ENCODE measurements at places on chromosomes 12 and 14.

DNA sequence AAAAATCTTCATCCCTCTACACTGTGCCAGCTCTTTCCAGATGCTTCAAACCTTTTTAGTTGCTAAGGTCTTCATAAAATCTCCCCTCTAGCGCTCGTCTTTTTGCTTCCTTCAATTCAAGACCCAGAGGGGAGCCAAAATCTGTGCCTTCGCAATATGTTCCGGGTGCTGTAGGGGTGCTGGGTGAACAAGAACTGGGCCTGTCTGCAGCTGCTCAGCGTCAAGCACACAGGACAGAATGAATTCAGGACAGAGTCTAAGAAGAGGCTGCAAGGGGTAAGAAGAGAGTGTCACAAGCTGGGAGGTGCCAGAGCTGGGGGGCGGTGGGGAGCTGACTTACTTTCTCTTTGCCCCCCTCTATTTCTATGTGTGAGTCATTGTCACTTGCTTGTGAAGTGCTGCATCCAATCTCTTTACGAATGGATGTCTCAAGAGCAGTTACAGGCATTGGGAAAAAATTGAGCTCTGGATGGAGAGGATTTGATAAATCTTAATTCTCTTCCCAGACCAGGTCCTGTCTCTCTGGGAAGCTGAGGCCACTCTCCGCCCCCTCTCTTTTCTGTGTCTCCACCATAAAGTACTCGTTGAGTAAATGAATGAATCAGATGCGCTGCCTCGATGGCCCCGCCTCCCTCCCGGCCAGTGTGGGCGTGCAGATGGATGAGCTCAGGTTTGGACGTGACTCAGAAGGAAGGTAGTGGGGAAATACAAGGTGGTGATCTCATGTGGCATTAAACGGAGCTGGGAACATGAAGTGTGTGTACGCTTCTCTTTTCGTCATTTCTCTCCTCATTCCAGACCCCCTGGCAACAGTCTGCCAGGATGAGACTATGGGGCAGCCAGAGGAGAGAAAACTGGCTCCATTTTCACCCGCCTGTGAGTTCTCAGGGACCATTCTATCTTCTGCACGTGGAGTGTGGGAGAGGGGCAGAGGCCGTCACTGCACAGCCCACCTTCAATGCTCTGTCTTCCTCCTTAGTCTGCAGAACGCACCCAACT is 91.3 kb downstream of the TSPAN9 start:
- DNase-seq = peak; percentile 14

DNA sequence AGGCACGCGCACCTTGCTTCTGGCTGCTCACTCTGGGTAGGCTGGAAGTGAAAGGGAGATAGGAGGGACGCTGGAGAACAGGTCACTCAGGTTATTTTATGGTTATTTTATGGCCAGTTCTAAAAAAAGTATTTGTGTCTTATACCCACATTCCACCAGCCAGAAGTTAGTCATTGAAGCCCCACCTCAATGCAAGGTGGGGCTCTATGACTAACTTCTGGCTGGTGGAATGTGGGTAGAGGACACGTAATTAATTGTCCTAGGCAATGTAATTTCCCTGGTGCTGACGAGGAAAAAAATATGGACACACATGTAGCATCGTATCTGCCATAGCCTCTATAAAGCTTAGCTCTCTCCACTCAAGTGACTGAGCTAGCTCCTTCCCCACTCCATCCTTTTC is 104.9 kb downstream of the PDZRN4 start:
- DNase-seq = no peak

- no peak for DNase-seq
Observed at GRCh38 chr12:61757831-61758505, 502.2 kb upstream of the USP15 start.

- DNase-seq = no peak
Observed at GRCh38 chr12:53160673-53161072, 19.8 kb upstream of the ZNF740 start.

DNA sequence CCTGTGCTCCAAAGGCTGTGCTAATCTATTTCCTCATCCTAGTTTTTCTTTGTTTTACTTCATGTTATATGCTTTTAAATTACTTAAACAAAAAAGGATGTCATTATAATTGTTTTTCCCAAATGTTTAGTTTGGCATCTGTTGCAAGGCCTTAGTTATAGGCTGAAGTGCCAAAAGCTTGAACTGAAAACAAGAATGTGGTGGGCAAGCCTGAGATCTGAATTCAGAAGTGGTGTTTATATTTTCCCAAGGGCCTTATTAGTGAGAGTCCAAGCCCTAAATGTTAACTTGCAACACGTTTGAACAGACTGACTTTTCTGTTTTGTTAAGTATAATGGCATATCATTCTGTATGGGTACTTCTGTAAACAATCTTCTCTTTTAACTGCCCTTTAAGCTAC is 326.8 kb downstream of the CCDC91 start:
- no peak for DNase-seq

- no peak for DNase-seq
Observed at GRCh38 chr14:41609704-41610183, 3.1 kb downstream of the LRFN5 start.

GRCh38 chr12:6437586-6437985 is 7.2 kb upstream of the CD27 start:
- DNase-seq = no peak

- DNase-seq = no peak
Observed at GRCh38 chr14:61661471-61662400, 33.6 kb upstream of the HIF1A start.

DNA sequence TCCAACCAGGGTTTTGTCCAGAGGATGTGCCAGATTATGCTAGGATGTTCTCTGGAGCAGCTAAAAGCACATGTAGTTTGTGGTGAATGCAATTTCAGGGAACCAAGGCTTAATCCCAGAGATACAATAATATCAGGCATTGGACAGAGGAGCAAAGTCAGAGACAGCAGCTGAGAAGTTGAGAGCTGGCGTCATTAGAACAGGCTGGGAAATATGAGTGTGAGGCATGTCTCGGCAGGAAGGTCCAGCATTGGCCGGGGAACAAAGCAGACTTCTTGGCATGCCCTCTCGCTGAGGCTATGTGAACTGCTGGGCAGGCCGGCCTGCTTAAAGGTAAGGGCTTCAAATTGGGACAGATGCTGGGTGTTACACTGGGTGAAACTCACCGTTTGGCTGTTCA is 125.4 kb downstream of the CAND1 start:
- no peak for DNase-seq

DNA sequence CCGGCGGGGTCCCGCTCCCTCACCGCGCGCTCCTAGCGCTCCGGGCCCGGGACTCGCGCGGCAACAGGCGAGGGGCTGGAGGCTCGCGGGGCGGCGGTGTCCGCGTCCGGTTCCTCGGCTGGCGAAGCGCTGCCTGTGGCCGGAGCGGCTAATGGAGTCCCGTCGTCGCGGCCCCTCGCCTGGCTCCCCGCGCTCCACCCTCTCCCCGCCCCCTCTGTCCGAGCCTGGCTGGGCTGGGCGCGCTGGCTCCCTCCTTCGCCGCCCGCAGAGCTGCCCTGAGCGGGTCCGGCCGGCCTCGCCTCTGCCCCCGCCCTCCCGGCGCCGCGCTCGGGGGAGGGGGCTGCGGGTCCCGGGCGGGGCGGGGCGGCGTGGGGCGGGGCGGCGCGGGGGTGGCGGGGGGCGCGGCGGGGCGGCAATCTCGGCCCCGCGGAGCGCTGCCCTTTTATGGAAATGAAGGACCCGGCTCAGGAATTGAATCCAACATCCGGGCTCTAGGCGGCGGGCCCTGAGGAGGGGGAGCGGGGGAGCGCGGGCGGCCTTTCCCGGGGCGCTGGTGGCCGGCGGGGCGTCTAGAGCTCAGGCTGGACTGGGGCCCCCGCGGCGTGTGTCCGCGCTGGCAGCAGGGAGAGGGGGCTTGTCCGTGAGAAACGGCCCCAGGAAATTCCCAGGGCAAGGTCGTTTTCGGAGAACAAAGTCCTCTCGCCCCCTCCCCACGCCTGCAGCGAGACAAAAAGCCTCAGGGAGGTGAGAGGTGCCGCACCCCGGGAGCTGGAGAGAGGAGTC is at the start of gene FERMT2:
FERMT2 (minus strand) TSS at position 153 of the 783 bp plus-strand sequence. CDS start 482 bp downstream, outside the sequence.
- DNase-seq = peak; percentile 10

DNA sequence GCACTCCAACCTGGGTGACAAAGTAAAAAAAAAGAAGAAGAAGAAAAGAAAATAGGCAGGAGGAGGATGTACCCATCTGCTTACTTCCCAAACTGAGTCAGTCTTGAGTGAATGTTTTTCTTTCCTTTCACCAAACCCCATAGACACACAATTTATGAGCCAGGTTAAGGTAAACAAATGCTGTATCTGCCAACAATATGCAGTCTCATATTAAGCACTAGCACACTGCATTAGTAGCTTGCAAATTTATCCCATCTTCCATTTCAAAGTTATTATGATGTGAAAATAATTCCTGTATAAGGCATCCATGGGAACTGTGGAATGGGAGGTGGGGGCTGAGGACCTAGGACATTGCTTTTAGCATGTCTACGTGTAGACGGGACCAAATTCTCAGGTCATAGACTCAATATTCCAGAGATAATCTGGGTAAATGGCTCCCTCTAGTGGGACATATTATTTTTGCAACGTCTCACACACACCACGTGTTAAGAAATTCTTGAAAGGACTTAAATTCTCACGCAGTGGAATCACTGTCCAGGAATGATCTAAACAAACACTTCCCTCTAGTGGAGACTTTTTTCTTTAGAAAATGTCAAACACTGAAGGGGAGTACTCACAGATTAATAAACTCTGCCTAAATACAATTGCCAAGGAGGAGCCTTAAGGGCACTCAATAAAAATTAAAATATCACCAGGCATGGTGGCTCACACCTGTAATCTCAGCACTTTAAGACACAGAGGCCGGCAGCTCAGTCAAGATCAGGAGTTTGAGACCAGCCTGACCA is 17.1 kb upstream of the OR10P1 start:
- DNase-seq = no peak

DNA sequence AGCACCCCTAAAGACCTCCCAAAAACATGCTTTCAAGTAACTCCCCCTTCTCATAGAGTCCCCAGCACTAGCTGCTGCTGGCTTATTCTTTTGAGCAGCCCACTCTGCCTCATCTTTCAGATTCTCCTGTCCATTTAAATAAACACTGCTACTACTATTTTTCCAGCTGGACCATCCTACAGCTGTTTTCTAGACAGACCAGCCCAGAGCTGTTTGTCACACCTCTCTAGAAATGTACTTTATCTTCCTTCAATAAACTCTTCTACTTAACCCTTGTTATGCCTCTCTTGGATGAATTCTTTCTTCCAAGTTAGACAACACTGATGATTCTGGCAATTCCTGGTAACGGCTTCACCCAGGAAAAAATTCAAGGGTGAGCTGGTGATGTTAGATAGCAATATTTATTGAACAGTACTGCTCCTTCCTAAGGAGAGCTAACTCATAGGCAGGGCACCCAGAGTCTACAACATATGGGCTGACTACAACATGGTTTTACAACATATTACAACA is 995.7 kb downstream of the LRFN5 start:
- no peak for DNase-seq

GRCh38 chr12:85836197-85837090 is at the start of gene RASSF9:
Gene RASSF9 (minus strand): TSS chr12:85836409. CDS start chr12:85836201, 208 bp downstream.
- DNase-seq = no peak

DNA sequence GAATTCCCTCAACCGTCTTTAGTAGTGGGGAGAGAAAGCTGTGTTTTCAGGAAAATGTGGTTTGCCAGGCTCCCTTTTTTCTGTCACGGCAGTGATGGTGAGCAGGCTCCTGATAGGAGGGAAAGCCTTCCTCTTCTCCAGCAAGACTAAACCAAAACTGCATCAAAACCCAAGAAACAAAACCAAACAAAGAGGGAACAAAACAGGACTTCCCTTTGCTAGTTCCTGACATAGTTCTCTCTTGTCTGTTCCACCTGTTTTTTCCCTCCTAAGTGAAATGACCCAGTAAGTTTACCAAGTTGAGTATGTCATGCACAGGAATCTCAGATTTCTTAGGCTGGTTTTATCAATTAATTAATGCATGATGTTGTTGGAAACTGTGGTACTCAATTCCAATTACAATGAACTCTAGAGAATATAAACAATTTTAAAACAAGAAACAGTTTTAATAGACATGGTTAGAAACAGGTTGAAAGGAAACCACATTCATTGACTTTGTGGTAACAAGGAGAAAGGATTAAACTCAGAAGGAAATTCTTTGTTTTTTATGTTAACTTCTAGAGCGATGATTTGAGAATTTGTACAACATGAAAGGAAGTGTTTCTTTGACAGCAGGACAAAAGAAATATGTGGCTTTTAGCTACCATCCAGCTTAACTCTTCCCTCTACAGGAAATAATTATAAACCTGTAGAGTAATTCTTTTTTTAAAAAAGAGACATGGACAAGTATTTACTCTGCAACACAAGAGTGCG is 23.0 kb upstream of the CSRP2 start:
- DNase-seq = no peak

- no peak for DNase-seq
Observed at GRCh38 chr12:44253338-44253856, 417.5 kb downstream of the TMEM117 start.

DNA sequence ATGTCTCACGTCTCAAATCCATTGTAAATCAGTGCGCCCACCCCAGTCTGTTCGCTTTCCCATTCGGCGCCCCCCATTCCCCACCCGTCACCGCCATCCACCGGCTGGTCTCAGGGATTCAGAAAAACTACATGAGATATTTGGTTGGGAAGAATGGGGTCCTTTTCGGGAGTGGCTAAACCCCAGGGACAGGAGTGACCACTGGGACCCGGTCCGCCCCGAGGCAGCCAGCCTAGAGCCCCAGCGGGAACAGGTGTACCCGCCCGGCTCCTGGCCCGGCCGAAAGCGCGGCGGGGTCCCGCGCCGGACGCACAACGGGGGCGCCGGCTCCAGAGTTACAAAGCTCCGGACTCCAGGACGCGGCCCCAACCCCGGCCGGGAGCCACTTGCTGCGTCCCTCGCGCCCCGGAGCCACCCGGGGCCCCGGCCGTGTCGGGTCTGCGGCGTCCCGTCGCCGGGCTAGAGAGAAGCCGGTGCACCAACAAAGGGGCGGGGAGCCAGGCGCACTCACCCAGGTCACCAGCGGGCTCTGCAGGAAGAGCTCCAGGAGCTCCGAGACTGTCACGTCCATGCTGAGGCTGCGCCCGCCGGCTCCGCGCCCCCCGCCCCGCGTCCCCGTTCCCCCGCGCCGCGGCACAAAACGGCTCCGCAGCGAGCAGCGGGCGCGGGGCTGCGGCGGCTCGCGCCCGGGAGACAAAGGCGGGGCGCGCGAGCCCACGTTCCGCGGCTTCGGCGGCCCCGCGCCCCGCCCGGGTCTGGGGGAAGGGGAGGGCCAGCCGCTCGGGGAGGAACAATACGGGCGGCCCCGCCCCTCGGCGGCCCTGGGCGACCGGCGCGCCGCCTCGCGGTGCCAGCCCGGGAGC is at the start of gene CCDC88C:
CCDC88C (minus strand) TSS at position 701 of the 863 bp plus-strand sequence; CDS start at position 571, 130 bp downstream.
- DNase-seq = peak; percentile 84

- no peak for DNase-seq
Observed at GRCh38 chr12:60137513-60137912, 541.7 kb downstream of the SLC16A7 start.

- no peak for DNase-seq
Observed at GRCh38 chr12:65655074-65655493, 169.2 kb upstream of the HMGA2 start.

DNA sequence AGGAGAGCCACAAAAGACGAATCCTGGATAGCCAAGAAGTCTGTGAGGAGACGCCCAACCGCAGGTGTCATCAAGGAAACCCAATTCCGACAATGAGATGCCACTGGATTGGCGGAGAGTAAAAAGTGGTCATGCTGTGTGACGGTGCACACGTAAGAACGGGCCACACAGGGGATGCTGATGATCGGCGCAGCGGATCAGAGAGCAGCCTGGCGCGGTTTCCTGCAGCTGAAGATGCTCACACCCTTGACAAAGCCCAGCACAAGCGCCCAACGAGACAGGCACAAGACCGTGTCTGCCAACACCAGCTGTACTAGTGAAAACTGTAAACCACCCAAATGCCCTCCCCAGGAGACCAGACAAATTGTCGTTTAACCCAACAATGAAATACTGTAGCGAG is 55.8 kb downstream of the CCDC85C start:
- no peak for DNase-seq

Measured in stimulated activated CD4-positive, alpha-beta T cell treated with anti-CD3 and anti-CD28 coated beads, Interleukin-4, amount 100 ng/mL, for 1 hour (primary cell).